ENCODE measurements at places on chromosomes 16 and 17.

- DNase-seq = no peak
Measured at GRCh38 chr16:12207939-12208338, 231.4 kb downstream of the SNX29 start.

DNA sequence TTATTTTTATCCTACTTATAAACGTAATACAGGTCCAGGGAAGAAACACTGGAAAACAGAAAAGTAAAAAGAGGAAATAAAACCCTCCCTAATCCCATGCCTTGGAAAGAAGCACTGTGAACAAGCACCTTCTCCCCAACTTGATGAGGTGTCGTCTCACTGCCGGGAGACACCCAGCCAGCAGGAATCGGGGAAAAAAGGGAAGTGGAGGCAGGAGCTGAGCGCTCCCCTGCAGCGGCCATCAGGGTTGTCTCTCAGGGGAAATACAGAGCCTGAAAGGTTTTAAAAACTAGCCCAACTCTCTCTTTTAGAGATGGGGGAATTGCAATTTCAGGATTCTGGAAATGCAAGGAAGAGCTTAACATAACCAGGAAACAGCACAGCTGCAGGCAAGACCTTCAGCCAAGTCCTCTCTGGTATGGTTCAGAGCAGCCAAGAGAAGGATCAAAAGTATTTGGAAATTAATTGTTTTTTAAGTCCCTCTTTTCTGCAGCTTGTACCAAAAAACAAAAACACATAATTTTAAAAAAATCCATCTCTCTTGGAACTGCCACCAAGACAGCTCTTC is 96.3 kb upstream of the RCVRN start:
- DNase-seq = no peak

DNA sequence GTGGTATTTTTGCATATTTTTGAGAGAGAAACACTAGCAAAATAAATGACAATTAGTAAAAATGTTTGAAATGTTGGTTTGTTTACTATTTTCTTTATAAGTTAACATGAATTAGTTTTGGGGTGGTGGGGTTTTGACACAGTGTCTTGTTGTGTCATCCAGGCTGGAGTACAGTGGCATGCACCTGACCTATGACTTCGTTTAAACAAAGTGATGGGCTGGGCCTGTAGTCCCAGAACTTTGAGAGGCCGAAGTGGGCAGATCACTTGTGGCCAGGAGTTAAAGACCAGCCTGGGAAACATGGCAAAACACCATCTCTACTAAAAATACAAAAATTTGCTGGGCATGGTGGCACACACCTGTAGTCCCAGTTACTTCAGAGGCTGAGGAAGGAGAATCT is 17.9 kb upstream of the HEATR3 start:
- DNase-seq = no peak

- DNase-seq = no peak
Measured at GRCh38 chr17:71423871-71424546, 696.8 kb upstream of the SOX9 start.

DNA sequence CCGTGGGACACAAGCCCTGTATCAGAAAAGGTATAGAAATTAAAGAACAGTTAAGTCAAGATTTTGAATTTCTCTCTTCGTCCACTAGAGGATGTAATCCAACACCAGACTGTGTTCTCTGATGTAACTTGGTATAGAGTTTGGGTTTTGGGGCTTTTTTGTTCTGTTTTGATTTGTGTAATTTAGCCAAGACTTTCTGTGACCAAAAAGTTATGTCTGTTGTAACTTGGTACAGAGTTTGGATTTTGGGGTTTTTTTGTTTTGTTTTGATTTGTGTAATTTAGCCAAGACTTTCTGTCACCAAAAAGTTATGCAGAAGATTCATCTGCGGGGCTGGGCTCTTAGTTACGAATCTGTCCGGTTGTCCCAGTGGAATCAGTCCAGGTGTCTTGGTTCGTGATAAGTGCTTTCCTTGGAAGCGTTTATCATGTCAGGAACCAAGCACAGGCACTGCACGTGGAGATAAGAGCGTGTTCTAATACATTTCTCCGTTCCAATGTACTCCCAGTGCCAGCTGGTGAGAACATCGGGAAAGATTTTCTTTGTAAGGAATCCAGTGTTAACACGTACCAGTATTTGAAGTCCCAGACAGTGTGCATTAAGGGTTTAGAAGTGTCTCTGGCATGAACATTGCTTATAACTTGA is 44.1 kb upstream of the SEC14L1 start:
- DNase-seq = no peak

DNA sequence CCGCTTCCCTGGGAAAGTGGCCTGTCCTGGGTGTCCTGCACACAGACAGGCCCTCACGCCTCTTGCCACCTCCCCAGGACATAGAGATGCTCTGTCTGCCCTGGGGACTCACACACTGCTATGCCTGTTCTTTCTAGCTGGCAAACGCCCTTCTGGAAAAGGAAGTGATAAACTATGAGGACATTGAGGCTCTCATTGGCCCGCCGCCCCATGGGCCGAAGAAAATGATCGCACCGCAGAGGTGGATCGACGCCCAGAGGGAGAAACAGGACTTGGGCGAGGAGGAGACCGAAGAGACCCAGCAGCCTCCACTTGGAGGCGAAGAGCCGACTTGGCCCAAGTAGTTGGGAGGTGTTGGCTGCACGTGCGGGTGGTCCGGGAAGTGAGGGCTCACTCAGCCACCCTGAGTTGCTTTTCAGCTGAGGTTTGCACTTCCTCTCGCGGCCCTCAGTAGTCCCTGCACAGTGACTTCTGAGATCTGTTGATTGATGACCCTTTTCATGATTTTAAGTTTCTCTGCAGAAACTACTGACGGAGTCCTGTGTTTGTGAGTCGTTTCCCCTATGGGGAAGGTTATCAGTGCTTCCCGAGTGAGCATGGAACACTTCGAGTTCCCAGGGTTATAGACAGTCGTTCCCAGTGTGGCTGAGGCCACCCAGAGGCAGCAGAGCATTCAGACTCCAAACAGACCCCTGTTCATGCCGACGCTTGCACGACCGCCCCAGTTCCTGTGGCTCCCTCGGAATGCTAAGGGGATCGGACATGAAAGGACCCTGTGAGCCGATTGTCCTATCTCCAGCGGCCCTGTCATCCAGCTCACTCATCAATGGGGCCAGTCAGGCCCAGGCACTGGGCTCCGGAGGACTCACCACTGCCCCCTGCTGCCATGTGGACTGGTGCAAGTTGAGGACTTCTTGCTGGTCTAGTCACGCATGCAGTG is 3.5 kb upstream of the RPL13 start:
- peak; percentile 54 for DNase-seq
